ENCODE measurements at places on chromosomes 6 and 20. TPM values are rescaled to one million over a fixed set of nuclear protein-coding genes. Genes with fewer than 3 reads are reported as not detected.

- no peak overlapping the region for H3K27ac ChIP-seq
- no peak for DNase-seq
- H3K4me3 ChIP-seq = no peak overlapping the region
- no peaks in the 10 kb centered on the region for H3K27me3 ChIP-seq
- H3K36me3 ChIP-seq = no peaks in the 10 kb centered on the region
Observed at GRCh38 chr6:149324428-149324827, 6.9 kb downstream of the TAB2 start.

GRCh38 chr20:8326191-8326590 is 194.1 kb downstream of the PLCB1 start:
- H3K4me3 ChIP-seq = no peak overlapping the region
- no peak for DNase-seq
- no peak overlapping the region for H3K27ac ChIP-seq
- H3K27me3 ChIP-seq = peaks cover 5% of the 10 kb centered on the region
- H3K36me3 ChIP-seq = no peaks in the 10 kb centered on the region
- peaks cover 22% of the 10 kb centered on the region for H3K4me1 ChIP-seq

DNA sequence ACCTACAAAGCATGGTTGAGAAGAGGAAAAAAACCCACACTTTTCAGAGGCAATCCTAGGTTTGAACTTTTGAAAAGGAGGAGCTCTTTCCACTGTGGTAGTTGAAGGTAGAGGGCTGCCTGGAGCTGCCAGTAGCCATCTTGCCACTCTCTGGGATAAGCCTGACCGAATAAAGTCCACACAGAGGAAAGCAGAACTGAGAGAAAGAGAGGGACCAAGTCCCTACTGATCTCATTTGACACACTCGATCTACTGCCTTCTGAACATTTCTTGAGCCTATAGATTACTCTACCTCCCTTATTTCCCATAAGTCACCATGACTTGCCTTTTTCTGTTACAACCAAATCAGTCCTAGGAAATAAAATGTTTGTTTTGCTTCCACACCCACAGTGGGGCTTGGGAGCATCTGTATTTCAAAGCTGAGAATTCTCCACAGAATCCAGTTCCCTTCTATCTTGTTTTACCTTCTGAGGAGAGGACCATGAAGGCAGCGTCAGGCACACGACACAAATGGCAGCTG is 147.0 kb upstream of the PTPRK start:
- no peak overlapping the region for H3K4me3 ChIP-seq
- DNase-seq = no peak
- H3K27ac ChIP-seq = no peak overlapping the region

DNA sequence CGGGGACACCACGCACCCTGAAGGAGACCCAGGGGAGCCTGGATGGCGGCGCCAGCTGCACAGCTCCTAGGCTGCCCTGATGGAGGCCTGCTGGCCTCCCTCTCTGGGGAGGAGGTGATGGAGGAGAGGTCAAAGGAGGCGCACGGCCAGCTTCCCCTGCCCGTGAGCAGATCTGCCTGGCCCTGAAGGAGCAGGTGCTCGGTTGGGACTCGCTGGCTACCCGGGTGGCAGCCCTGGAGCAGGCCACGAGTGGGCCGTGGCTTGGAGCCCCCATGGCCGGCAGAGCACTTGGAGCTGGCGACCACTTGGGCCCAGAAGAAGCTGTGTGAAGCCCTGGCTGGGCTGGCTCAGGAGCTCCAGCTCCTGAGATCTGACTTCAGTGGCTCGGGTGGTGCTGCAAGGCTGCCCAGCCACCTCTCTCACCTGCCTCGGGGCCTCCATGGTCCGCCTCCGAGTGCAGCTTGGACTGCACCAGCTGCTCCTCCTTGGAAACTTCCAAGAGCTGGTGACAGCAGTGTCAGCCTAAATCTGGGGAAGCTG is 7.5 kb upstream of the RAET1E start:
- H3K27ac ChIP-seq = no peak overlapping the region
- no peaks in the 10 kb centered on the region for H3K4me1 ChIP-seq
- H3K36me3 ChIP-seq = peaks cover 3% of the 10 kb centered on the region
- H3K4me3 ChIP-seq = no peak overlapping the region

DNA sequence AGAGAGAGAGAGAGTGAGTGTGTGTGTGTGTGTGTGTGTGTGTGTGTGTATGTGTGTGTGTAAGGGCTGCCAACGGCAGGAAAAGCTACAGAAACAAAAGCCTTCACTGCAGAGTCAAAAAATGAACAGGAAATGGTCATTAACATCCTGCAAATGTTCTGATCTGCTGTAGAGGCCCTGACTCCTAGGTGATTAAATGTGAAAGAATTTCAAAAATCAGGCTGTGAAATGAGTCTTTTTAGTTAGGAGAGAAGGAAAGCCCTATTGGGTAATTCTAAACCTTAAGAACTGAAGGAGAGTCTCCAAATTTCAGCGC is 166.5 kb upstream of the MYLIP start:
- H3K4me1 ChIP-seq = peaks cover 5% of the 10 kb centered on the region
- no peak for DNase-seq
- H3K27me3 ChIP-seq = peaks cover 79% of the 10 kb centered on the region
- no peak overlapping the region for H3K27ac ChIP-seq
- no peak overlapping the region for H3K4me3 ChIP-seq
- peaks cover 7% of the 10 kb centered on the region for H3K36me3 ChIP-seq

DNA sequence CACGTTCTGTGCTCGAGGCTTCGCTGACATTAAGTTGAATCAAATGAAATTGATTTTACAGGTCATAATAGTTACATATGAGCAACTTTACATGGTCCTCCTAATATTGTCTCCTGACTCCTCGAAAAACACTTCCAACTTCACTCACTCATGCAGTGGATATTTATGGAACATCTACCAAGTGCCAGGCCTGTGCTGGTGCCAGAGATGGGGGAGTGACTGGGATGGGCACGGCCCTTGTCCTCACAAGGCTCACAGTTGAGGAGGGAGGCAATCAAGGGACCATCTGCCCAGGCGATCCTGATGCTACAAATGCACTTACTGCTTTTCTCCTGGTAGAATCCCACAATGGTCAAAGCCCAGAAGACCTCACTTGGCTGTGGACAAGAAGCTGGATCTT is 426.4 kb downstream of the PREX1 start:
- H3K27ac ChIP-seq = no peak overlapping the region
- no peak overlapping the region for H3K4me3 ChIP-seq
- no peak for DNase-seq
- H3K4me1 ChIP-seq = peaks cover 26% of the 10 kb centered on the region

GRCh38 chr20:40860487-40860902 is 168.1 kb upstream of the TOP1 start:
- no peaks in the 10 kb centered on the region for H3K36me3 ChIP-seq
- H3K4me1 ChIP-seq = peaks cover 6% of the 10 kb centered on the region
- peaks cover 30% of the 10 kb centered on the region for H3K27me3 ChIP-seq
- no peak overlapping the region for H3K4me3 ChIP-seq

GRCh38 chr6:94570581-94570980 is 1006.8 kb upstream of the MANEA start:
- H3K4me1 ChIP-seq = no peaks in the 10 kb centered on the region
- H3K4me3 ChIP-seq = no peak overlapping the region
- no peak overlapping the region for H3K27ac ChIP-seq
- no peaks in the 10 kb centered on the region for H3K36me3 ChIP-seq
- no peaks in the 10 kb centered on the region for H3K27me3 ChIP-seq

DNA sequence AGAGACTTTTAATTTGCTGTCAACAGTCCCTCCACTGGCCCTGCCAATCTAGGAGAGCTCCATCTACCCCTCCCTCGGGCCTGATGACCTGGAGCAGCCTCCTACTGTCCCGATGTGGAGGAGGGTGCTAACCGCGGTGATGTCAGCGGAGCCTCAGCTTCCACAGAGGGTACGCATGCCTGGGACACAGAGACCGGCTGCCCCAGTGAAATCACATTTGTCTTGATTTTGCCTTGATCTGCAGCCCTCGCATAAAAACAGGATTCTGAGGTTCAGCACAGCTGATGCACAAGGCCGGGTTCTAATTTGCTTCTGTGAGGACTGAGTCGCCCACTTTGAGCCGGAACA is 77.6 kb downstream of the STK35 start:
- H3K36me3 ChIP-seq = no peaks in the 10 kb centered on the region
- peaks cover 6% of the 10 kb centered on the region for H3K27me3 ChIP-seq
- no peak overlapping the region for H3K27ac ChIP-seq
- peaks cover 2% of the 10 kb centered on the region for H3K4me1 ChIP-seq

- H3K27ac ChIP-seq = no peak overlapping the region
- no peaks in the 10 kb centered on the region for H3K36me3 ChIP-seq
- H3K4me3 ChIP-seq = no peak overlapping the region
- H3K27me3 ChIP-seq = peaks cover 9% of the 10 kb centered on the region
Observed at GRCh38 chr6:156545021-156545420, 232.2 kb upstream of the ARID1B start.

- H3K4me1 ChIP-seq = no peaks in the 10 kb centered on the region
- peaks cover 3% of the 10 kb centered on the region for H3K27me3 ChIP-seq
- DNase-seq = no peak
- H3K4me3 ChIP-seq = no peak overlapping the region
- H3K36me3 ChIP-seq = no peaks in the 10 kb centered on the region
- H3K27ac ChIP-seq = no peak overlapping the region
Observed at GRCh38 chr6:132524646-132525045, 11.7 kb upstream of the STX7 start.

- H3K27me3 ChIP-seq = no peaks in the 10 kb centered on the region
- no peak overlapping the region for H3K4me3 ChIP-seq
- no peak overlapping the region for H3K27ac ChIP-seq
- peaks cover 6% of the 10 kb centered on the region for H3K4me1 ChIP-seq
- H3K36me3 ChIP-seq = no peaks in the 10 kb centered on the region
Observed at GRCh38 chr20:14832630-14833029, 495.2 kb upstream of the FLRT3 start.

The PSORS1C2 gene
- not detected for total RNA-seq

The PACSIN1 gene
- 0.89 TPM for total RNA-seq

The TCF15 gene
- total RNA-seq = not detected

The VSTM2L gene
- total RNA-seq = 5.0 TPM

The SDCBP2 gene
- 2.3 TPM for total RNA-seq

The SLC24A3 gene
- 1.5 TPM for total RNA-seq

The FOXQ1 gene
- 2.0 TPM for total RNA-seq

The CSE1L gene
- total RNA-seq = 100 TPM

The TSPO2 gene
- not detected for total RNA-seq

The CGA gene
- total RNA-seq = 5.5 TPM
